Mammary epithelial cell (primary cell): ENCODE measurements at places on chromosomes 16 and 17.

DNA sequence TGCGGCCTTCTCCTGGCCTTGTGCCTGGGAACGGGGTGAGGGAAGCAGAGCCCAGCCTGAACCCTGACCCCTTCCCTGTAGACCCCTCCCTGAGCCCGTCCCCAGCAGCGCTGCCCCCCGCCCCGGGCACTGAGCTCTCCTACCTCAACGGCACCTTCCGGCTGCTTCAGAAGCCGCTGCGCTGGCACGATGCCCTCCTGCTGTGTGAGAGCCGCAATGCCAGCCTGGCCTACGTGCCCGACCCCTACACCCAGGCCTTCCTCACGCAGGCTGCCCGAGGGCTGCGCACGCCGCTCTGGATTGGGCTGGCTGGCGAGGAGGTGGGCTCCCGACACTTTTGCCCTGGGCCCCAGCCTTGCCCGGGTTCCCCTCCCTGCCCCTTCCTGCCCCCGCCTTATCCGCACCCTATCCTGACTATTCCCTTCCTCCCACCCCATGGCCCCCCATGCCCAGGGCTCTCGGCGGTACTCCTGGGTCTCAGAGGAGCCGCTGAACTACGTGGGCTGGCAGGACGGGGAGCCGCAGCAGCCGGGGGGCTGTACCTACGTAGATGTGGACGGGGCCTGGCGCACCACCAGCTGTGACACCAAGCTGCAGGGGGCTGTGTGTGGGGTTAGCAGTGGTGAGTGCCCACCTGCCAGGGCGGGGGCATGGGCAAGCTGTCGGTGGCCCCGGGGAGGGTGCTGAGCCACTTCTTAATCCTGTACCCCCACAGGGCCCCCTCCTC lies 62.1 kb downstream of the MRC2 start:
- DNase-seq: no peak

- DNase-seq: no peak
Measured at GRCh38 chr17:75345514-75346167, 56.4 kb upstream of the SLC25A19 start.

- DNase-seq: no peak
Measured at GRCh38 chr16:49353680-49354079, 19.9 kb upstream of the C16orf78 start.

- no peak for DNase-seq
Measured at GRCh38 chr16:55577887-55578286, 11.4 kb downstream of the CAPNS2 start.

- no peak for DNase-seq
Measured at GRCh38 chr17:77719806-77720205, 238.7 kb upstream of the TNRC6C start.

- no peak for DNase-seq
Measured at GRCh38 chr17:13027246-13027645, 9.4 kb upstream of the ELAC2 start.

DNA sequence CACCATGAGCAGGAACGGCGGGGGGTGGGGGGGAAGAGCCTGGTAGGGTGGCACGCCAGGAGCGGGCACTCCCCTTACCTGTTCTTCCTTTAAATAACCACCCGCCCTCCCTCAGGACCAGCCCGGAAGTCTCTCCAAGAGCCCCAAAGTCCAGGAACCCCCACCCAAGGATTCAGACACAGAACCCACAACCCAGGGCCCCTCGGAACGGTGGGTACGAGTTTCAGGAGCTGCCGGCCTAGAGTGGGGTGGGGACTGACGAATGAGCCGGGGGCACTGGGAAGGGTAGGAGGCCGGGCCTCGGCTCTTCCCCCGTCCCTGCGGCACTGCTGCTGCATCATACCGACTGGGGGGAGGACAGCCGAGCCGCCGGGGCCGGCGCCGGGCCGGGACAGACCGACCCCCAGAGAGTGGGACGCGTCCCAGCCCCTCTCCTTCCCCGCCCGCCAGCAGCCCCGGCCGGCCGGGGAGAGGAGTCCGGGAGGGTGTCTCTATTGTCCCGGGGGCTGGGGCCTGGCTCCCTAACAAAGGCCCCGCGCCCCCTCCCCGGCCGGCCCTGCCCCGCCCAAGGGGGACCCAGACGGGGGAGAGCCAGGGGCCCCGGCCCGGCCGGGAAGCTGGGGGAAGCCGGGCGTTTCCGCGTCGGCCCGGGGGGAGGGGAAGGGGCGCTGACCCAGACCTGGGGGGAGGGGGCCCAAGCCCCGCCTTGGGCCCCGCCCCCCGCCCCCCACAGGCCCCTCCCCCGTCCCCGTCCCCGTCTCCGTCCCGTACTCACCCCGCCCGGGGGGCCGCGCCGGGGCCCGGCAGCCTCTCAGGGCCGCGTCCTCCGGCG lies 747 bp downstream of the ATXN7L3 start:
- DNase-seq: peak; percentile 54

- no peak for DNase-seq
Measured at GRCh38 chr17:4426499-4427208, 7.1 kb upstream of the SPNS3 start.

DNA sequence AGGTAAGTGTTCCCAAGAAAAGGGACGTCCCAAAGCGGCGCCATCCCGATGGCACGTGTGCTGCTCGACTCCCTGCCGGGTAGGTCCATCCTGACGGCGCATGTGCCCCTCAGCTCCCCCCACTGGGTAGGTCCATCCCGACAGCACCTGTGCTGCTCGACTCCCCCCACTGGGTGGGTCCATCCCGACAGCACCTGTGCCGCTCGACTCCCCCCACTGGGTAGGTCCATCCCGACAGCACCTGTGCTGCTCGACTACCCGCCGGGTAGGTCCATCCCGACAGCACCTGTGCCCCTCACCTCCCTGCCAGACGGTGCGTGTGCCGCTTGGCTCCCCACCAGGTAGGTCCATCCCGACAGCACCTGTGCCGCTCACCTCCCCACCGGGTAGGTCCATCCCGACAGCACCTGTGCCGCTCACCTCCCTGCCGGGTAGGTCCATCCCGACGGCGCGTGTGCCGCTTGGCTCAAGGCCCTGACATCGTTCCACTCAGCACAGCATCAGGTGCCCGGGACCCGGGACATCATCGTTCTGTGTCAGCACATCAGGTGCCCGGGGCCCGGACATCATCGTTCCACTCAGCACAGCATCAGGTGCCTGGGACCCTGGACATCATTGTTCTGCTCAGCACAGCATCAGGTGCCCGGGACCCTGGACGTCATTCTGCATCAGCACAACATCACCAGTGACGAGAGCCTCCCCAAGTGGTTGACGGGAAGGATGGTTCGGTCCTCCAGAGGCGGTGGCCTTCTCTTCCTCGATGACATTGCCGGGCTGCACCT lies 5.7 kb upstream of the FN3K start:
- DNase-seq: no peak
